Uterus (tissue), 4 donors: ENCODE measurements at places on chromosomes 3 and 15. TPM values are rescaled to one million over a fixed set of nuclear protein-coding genes. Genes with fewer than 3 reads are reported as not detected.

- DNase-seq = no peak
Measured at GRCh38 chr3:33095436-33095835, 1.5 kb downstream of the GLB1 start.

DNA sequence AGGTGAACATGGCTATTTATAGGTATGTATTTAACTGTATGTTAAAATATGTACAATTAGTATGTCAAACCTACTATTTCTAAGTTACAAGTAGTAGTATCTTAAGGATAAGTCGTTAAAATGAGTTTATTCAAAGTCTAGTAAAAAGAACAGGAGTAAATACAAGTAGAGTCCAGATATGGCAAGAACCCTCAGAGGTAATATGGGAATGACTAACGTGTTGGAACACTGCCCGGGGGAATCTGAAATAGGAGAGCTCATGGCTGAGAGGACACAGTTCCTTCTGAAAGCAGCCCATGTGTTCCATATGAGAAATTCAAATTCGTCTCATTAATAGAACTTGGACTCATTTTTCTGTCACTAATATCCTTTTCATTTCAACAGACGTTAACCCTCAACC lies 158.8 kb downstream of the CLSTN2 start:
- peak; percentile 91 for DNase-seq

DNA sequence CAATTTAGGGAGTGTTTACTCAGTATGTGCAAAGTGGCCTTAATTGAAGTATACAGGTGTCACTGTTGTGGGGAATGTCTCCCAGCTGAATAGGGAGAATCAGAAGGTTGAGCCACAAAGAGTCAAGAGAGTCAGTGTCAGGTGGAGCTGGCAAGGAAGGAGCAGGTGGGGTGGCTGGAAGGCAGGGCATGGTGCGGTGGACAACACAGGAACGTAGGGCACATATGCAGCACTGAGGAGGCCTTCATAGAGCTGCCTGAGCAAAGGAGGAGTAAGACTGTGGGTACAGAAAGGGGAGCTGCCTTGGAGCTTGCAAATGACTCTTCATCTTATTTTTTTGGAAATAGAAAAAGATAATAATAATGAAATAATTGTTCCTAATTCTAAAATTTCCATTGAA lies 20.0 kb downstream of the ARHGEF3 start:
- no peak for DNase-seq

DNA sequence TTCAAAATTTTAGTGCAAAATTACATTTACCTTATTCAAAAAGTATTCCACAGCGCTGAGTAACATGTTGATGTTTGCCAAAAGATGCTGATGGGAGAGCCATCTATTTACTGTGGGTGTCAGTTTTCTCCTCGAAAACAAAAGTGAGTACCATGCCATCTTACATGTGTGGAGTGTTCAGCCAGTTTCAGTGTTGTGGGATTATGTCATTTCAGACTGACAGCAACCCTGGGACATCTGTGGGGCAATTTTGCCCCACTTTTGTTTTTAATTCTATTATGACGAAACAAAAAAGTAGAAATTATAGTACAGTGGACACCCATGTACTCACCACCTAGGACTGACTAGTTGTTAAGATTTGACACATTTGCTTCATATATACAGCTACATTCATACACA lies 19.6 kb downstream of the SLCO3A1 start:
- no peak for DNase-seq

DNA sequence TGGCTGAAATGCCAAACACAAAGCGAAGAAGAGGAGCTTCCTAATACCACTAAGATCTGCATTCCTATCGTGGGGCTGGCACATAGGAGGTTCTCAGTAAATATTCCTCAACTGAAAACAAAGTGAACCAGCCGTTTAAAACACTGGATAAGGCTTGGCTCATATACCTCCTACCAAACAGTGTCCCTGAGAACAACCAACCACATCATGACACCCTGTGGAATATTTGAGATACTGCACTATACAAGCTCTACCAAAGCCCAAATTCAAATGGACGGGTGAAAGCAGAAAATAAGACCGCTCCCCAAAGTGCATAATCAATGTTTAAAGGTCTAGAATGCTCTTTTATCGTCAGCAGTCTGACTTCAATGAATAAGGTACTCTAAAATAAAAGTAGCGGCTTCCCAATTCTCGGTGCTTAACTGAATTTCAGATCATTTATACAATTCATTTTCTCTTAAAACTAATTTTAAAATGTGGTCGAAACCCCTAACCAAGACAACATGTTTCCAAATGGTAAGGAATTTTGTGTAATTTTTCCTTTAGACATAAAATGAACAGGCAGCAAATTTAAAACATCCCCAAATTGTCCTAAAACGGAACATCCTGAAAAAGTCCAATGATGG lies 425.8 kb downstream of the ERC2 start:
- DNase-seq = no peak

GRCh38 chr3:53120336-53120735 lies 9.9 kb downstream of the RFT1 start:
- no peak for DNase-seq

- no peak for DNase-seq
Measured at GRCh38 chr15:68786753-68787152, 33.9 kb downstream of the ANP32A start.

DNA sequence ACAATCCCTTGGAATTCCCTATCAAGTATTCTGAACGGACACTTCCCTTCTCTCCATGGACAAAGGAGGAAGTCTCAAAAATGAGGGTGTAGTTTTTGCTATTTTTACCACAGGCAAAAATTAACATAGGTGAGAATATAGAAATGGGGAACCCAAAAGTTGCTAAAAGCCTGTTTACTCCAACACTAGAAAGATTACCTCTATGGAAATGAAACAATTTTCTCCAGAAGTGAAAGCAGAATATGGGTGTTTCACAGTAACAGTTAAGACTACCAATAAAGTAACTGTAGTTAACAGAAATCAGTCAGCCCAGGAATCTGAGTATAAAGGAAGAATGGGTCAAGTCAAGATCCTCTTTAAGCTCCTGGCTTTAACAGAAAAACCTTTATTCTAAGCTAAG lies 9.3 kb downstream of the TRA2B start:
- no peak for DNase-seq

DUOXA2 gene
- total RNA-seq = not detected

PCSK6 gene
- total RNA-seq = 10.3 TPM

MYLK gene
- 790 TPM for total RNA-seq

IL5RA gene
- total RNA-seq = under 0.01 TPM

WWTR1 gene
- 115 TPM for total RNA-seq

XPC gene
- 15.3 TPM for total RNA-seq

FAM3D gene
- total RNA-seq = not detected

LRRC15 gene
- 0.59 TPM for total RNA-seq
